Fibroblast of the aortic adventitia (primary cell): ENCODE measurements at places on chromosomes 16 and 17. TPM values are rescaled to one million over a fixed set of nuclear protein-coding genes. Genes with fewer than 3 reads are reported as not detected.

The GALK1 gene
- 20.6 and 35.9 TPM in 2 replicates for total RNA-seq

The C17orf78 gene
- not detected in 2 replicates for total RNA-seq

The RAP1GAP2 gene
- 1.5 and 5.0 TPM in 2 replicates for total RNA-seq

The TEKT1 gene
- not detected in 2 replicates for total RNA-seq

The SULT1A3 gene
- 6.0 and 7.0 TPM in 2 replicates for total RNA-seq

The CFAP97D1 gene
- total RNA-seq: not detected in 2 replicates

The KCNJ12 gene
- 1.7 and 2.7 TPM in 2 replicates for total RNA-seq

The NR1D1 gene
- 2.8 and 6.5 TPM in 2 replicates for total RNA-seq

The KIF1C gene
- 59.5 and 142 TPM in 2 replicates for total RNA-seq

The C16orf92 gene
- total RNA-seq: not detected in 2 replicates

The TBC1D3K gene
- not detected in 2 replicates for total RNA-seq

The KRT31 gene
- total RNA-seq: 0.09 TPM in 1 of 2 replicates, not detected in the other

The HES7 gene
- 0.09 TPM in 1 of 2 replicates, not detected in the other for total RNA-seq

The PNPO gene
- 44.9 and 198 TPM in 2 replicates for total RNA-seq

The SPDYE4 gene
- not detected in 2 replicates for total RNA-seq

The SLC6A4 gene
- 0.41 and 23.8 TPM in 2 replicates for total RNA-seq

The PAFAH1B1 gene
- total RNA-seq: 81.0 and 131 TPM in 2 replicates

The CNP gene
- total RNA-seq: 64.3 and 84.2 TPM in 2 replicates

The KRTAP3-2 gene
- total RNA-seq: not detected in 2 replicates

The FOXC2 gene
- total RNA-seq: 5.2 TPM in 1 of 2 replicates, not detected in the other

The TBC1D3H gene
- total RNA-seq: not detected in 2 replicates

The GAS2L2 gene
- total RNA-seq: not detected in 2 replicates

The MTHFSD gene
- 5.7 and 15.9 TPM in 2 replicates for total RNA-seq

The ICAM2 gene
- total RNA-seq: 2.6 and 3.0 TPM in 2 replicates

The ZDHHC7 gene
- 45.6 and 82.5 TPM in 2 replicates for total RNA-seq

The CX3CL1 gene
- total RNA-seq: 0.18 and 0.33 TPM in 2 replicates

The RGS11 gene
- 1.2 and 2.0 TPM in 2 replicates for total RNA-seq

The SERPINF2 gene
- total RNA-seq: 0.18 and 1.3 TPM in 2 replicates

The HEATR3 gene
- 14.8 and 18.8 TPM in 2 replicates for total RNA-seq

The CDRT15L2 gene
- not detected in 2 replicates for total RNA-seq

The TP53TG3B gene
- not detected in 2 replicates for total RNA-seq

The TMEM106A gene
- total RNA-seq: 4.3 and 7.2 TPM in 2 replicates

The MEIOC gene
- 0.18 TPM in 1 of 2 replicates, not detected in the other for total RNA-seq

The MYCBPAP gene
- 0.99 and 1.7 TPM in 2 replicates for total RNA-seq

The TBC1D28 gene
- total RNA-seq: not detected in 2 replicates

The NMRAL1 gene
- 43.4 and 80.7 TPM in 2 replicates for total RNA-seq

The PERCC1 gene
- total RNA-seq: not detected in 2 replicates

The HOXB1 gene
- total RNA-seq: not detected in 2 replicates

The NEURL4 gene
- total RNA-seq: 17.4 and 17.7 TPM in 2 replicates

The NPTX1 gene
- 0.57 and 191 TPM in 2 replicates for total RNA-seq

The KCNJ2 gene
- total RNA-seq: 1.4 and 12.7 TPM in 2 replicates

The HSF4 gene
- 6.4 and 17.9 TPM in 2 replicates for total RNA-seq

The CDRT4 gene
- total RNA-seq: 2.9 TPM in 1 of 2 replicates, not detected in the other

The TAOK1 gene
- total RNA-seq: 71.8 and 78.3 TPM in 2 replicates

The HOXB9 gene
- total RNA-seq: not detected in 2 replicates

The SLC52A1 gene
- total RNA-seq: 0.09 and 0.25 TPM in 2 replicates
